ENCODE measurements at places on chromosomes 1 and 21. TPM values are rescaled to one million over a fixed set of nuclear protein-coding genes. Genes with fewer than 3 reads are reported as not detected.

The TRIM62 gene
- 3.8 TPM for total RNA-seq

- DNase-seq, result no peak
These were observed 106.2 kb downstream of the TOMM20 start for GRCh38 chr1:235022341-235022980.

DNA sequence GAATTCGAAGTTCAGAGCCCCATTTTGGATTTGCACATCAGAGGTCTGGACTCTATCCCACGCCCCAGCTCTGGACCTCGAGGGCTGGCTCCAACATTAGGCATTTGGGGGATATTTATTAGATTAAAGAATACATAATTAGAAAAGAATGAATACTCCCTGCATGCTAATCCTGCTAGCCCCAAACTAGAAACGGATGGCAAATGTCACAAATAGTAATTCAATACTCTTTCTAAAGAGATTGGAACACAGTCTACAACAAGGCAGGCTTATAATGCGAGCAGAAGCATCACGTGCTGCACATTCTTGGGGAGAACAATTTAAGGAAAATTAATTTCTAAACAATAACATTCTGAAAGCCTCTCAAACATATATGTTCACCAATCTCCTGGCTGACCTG is 27.7 kb upstream of the RAP1A start:
- DNase-seq, result no peak

- DNase-seq, result no peak
These were observed 5.7 kb upstream of the KRTAP12-1 start for GRCh38 chr21:44687671-44688070.

DNA sequence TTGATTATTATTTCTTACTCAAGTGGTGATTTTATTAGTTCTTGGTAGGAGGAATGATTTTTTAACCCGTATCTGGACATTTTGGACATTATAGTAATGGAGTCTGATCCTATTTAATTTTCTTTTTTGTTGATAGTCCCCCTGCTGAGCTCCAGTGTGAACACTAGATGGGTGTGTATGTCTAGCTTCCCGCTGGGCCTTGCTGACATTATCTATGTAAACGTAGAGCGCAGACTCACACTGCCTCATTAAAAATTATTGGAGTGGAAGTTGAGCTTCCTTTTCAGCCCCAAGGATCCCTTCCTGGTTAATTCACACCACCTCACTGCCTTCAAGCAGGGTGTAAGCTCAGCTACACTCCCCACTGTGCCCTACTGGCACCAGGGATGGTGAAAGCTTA is 467.6 kb upstream of the PKN2 start:
- no peak for DNase-seq

GRCh38 chr1:53087332-53088285 is 25.6 kb downstream of the PODN start:
- DNase-seq, result no peak

The CHI3L1 gene
- total RNA-seq, result not detected

DNA sequence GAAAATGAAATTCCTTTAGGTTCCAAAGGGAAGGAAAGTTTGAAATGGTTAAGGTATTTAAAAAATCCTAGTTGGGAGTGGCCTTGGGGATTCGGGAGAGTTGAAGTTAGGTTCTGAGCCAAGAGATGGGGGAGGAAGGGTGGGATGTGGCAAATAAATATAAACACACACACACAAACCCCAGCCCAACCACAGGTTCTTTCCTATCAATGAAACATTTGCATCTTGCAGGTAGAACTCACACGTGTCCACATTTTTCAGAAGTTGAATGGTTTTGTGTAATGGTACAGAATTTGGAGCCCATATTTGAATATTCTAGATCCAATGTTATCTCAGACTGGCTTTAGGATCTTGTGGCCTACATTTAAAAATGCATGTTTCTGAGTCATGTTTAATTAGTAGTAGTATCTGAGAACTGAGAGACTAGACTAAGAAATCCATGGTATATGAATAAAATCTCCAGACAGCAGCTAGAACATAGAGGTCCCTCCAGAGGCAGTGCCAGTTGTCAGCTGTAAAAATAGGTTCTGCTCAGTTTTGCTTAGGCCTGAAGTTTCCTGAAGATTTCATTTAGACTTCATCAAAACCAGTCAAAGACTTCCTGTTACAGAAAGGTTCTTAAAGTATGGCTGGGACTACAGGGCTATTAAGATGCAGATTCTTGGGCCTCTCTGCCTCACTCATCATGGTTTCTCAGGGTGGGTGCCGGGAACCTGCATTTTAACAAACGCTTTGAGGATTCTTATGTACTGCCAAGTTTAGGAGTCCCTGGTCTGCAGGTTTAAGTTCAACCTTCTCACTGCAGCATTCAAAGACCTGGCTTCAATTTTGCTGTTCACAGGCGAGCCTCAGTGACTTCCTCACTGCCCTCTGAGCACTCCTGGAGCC is 21.3 kb downstream of the RUNX1 start:
- no peak for DNase-seq

- no peak for DNase-seq
These were observed 320.5 kb upstream of the NR5A2 start for GRCh38 chr1:199706826-199707606.

DNA sequence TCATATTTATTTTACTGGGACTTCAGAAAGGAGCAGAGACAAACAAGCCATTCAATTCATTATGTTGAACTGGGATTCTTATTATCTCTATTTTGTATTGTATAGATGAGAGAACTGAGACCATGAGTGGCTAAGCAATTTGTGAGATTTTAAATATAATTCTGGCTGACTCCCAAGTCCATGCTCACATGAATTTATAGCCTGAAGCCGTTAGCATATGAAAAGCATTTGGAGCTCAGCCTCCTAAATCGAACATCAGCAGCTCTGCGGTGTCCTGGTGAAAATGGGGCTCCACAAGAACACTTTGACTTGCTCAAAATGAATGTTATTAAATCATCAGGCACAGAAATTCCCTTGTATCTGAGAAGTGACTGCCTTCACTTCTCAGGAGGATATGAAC is 96.8 kb upstream of the DPT start:
- no peak for DNase-seq

The NDUFS2 gene
- 69.3 TPM for total RNA-seq

DNA sequence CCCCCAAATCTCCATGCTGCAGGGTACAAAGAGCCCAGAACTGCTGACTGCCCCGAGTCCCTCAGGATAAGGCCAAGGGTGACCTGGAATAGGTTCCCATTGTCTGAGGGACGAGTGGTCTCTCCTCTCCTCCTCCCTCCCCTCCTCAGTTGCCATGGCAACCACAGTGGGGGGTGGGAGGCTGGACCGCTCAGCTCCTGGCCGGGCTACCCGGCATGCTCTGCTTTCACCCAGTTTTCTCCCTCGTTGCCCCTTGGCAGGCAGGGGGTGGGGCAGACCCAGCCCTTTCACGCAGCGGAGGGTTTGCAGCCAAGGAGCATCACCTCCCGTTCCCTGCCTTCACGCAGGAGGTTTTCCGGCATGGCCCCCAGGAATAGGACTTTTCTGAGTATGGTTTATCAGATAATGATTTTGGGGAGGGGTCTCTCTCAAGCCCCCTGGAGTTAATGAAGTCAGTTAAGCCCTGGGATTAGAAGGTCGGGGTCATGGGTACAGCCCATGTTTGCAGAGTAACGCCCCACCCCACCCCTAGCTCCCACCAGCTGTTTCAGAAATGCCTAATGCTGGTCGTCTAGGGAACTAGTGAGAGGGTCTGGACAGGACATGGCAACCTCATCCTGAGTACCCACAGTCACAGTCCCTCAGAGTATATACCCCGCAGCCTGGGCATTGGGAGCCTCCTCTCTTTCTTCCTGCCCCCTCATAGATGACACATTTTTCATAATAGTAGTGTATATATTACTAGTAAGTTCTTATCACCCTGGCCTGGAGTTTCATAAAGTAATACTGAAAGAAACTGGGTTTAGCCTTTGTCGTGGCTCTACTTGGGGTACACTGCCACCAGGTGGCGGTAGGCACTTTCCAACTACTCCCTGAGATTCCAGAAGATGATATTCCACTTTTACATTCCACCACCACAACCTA is 20.7 kb downstream of the C1QB start:
- peak; percentile 39 for DNase-seq

GRCh38 chr1:24435782-24436365 is 20.3 kb downstream of the NIPAL3 start:
- peak; percentile 11 for DNase-seq

All from mammary epithelial cell (primary cell).